OCI-M1 (cell line): ENCODE measurements at places on chromosomes 1 and 21.

- no peak for DNase-seq
These were observed 325.7 kb downstream of the HHAT start for GRCh38 chr1:210654176-210654981.

DNA sequence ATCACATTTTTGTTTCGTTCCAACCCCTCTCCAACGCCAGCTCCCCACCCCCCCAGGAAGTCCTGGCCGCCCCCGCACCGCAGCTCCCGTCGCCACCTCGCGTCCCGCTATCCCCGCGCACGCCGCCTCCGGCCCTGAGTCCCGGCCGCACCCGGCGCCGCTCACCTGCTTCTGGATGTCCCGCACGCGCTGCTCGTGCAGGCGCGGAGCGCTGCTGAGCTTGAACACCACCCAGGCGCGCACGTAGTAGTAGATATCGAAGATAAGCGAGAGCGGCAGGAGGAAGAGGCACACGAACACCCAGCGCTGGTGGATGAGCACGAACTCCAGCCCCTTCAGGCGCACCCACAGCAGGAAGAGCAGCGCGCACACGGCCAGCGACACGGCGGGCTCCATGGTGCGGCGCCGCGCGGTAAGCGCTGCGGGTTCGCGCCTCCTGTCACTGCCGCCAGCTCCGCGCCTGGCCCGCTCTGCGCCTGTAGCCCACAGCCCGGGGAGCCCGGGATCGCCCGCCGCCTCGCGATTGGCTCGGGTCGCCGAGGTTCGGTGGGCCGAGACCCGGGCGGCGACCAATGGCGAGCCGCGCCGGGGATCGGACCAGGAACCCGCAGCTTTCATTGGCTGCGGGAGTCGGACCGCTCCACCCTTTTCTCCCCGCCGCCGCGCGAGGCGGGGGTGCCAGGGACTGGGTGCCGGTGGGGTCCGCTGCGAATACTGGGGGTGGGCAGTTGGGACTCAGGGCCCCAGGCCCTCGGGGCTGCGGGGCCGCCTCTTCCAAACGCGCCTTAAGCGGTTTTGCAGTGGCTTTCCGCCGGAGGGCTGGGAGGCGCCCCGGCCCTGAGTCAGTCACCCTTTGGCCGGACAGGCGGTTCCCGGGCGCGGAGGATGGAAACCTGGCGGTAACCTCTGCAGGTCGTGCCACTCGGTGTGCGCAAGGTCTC lies at the start of gene DHCR24:
Gene DHCR24 (minus strand): TSS at position 472 of the 941 bp plus-strand sequence. CDS start 76 bp downstream, at position 396.
- DNase-seq: peak; percentile 88

- DNase-seq: no peak
These were observed 101.9 kb downstream of the KCNJ15 start for GRCh38 chr21:38358666-38359065.

- no peak for DNase-seq
These were observed 81.7 kb downstream of the DDX20 start for GRCh38 chr1:111837393-111837792.

GRCh38 chr1:211589782-211590721 lies 11.1 kb upstream of the SLC30A1 start:
- peak; percentile 94 for DNase-seq

GRCh38 chr21:32372755-32373154 lies 20.1 kb downstream of the URB1 start:
- no peak for DNase-seq

- no peak for DNase-seq
These were observed 218.1 kb upstream of the FAM78B start for GRCh38 chr1:166384948-166385347.

DNA sequence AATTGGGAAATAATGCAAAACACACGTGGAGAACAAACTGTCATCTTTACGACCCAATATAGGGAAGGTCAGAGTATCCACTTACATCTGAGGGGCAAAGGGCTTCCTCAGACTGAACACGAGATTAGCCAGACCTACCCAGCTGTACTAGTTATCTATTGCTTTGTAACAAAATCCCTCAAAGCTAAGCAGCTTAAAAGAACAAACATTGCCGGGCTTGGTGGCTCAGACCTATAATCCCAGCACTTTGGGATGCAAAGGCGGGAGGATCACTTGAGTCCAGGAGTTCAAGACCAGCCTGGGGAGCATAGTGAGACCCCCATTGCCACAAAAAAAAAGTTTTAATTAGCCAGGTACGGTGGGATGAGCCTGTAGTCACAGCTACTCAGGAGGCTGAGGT lies 262.8 kb downstream of the LTN1 start:
- no peak for DNase-seq

DNA sequence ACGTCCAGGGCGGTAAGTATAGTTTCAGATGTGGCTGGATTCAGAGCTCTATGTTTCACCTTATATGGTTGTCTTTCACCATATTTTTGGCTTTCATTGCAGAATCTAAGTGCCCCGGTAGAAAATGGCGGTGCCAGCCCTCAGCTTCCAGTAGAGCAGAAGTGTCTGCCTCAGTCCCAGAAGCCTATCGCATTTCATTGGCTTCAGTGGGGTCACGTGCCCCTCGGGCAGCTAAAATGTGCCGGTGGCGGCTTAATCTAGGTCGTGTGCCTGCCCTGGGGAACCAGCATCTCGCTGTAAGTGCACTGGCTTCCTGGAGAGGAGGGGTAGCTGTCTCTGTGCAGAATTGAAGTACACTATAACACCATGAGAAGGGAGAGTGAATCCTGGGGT lies 107.4 kb upstream of the MAGI3 start:
- DNase-seq: peak; percentile 6

DNA sequence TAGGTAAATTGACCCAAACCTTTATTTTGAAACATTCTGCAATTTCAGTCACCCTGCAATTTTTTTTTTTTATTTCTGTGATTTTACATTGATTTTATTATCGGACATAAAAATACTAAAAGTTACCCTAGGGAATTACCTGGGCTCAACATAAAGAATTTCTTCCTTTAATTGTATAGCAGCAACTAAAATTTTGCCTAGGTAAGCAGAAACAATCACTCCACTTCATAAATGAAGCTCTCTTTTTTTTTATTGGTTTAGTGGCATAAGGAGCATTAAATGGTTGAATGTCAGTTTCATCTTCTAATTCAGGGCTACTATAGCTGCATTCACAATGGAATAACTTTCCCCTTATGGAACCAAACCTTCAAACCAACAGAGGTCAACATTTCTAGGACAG lies 15.3 kb upstream of the OR2M4 start:
- DNase-seq: no peak

DNA sequence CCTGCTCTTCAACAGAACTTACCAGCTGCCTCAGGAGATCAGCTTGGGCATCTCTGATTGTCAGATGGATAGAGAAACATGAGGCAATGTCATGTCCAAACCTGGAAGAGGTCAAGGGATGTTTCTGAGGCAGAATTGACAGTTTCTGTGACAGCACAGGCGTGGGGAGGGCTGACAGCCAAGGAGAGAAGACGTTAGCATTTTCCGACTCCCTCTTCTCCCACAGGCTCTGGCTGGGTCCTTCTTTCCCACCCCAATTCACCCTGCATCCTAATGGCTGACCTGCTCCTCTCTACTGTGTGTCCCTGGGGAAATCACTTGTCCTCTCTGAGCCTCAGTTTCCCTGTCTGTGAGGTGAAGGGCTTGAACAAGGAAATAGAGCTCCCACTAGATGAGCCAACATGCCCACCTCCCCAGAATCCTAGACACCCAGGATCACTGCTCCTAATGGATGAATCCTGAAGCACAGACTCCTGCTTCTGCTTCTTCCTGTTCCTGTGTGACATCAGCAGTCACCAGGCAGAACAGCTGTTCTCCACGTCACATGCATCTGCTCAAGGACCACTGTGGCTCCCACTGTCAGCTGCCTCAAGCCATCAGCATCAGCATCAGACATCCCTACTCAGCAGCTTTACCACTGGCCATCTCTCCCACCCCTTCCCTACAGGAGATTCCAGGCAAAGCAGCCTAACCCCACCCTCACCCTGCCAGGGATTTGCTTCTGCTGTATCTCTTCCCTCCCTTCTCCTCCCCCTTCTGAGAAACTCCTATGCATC lies 408.0 kb downstream of the MATN1 start:
- peak; percentile 2 for DNase-seq

DNA sequence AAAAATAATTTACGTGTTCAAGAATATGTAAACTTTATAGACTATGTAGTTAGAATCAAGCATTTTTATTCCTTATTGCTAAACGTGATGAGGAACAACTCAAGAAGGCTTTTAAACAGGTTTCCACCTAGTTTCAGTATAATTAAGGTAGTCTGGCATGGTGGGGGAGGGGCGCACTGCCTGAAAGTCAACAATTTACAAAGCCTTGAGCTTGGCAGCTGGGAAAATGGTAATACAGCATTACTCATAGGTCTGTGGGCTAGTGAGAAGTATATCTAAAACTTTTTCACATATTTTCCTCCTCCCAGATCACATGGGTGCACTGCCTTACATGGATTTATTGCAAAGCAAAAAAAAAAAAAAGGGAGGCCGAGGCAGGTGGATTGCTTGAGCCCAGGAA lies 75.2 kb downstream of the EVI5 start:
- peak; percentile 53 for DNase-seq

GRCh38 chr1:72521659-72522058 lies 239.3 kb upstream of the NEGR1 start:
- no peak for DNase-seq

GRCh38 chr1:41282679-41283317 lies 40.7 kb upstream of the SCMH1 start:
- DNase-seq: peak; percentile 44

GRCh38 chr1:208681878-208682663 lies 437.9 kb upstream of the PLXNA2 start:
- DNase-seq: no peak

GRCh38 chr1:103170609-103171008 lies 62.3 kb upstream of the COL11A1 start:
- no peak for DNase-seq

GRCh38 chr1:32753532-32754316 lies 51.2 kb upstream of the SYNC start:
- peak; percentile 89 for DNase-seq

GRCh38 chr1:211493876-211494653 lies 2.1 kb upstream of the RD3 start:
- DNase-seq: no peak

DNA sequence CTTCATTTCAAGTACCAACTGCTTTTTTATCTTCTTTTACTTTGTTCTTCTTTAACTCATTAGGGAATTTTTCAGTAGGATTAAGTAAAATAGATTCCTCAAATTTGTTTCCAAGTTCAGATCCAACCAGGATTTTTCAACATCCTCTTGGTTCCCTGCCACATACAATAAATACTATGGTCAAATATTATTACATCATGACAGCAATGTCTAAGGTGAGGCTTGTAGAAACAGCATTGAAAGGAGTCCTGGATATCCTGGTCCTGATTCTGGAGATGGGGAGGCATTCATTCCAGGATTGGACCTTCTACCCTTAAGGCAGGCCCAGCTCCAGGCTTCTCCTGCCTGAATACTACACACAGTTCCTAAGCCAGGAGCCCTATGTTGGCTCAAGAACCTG lies 80.2 kb upstream of the F3 start:
- DNase-seq: no peak

DNA sequence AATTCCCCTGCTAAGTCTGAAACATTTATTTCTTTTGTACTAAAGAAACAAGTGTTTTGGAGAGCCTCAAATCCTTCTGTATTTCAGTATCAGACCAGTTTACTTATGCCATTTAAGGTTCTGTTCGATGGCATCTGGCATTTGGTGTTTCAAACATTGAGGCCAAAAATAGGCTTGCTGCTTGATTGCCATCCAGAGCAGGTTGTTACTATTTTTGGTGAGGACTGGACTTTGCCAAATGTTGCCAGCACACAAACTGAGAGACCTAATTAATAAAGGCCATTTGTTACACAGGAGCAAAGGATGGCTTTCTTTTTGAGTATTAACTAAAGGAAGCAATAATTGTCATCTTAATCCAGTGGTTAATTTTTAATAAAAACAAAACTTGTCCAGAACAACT lies 26.2 kb downstream of the VPS45 start:
- no peak for DNase-seq

GRCh38 chr1:111541721-111542120 lies 38.3 kb upstream of the ADORA3 start:
- no peak for DNase-seq

DNA sequence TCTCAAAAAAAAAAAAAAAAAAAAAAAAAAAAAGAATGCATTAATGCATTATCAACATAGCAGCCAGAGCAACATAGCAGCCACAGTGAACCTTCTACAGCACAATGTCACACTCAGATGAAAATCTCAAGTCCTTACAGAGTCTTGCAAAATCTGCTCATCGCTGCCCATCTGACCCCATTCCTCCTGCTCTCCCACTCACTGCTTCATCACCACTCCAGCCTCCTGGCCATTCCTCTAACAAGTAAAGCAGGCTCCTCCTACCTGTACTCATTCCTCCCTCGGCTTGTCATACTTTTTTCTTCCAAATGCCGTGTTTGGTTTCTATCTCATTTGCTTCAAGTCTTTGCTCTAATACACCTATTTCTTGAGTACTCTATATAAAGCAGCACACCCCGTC lies 29.5 kb downstream of the BRINP2 start:
- DNase-seq: no peak

- DNase-seq: no peak
These were observed 46.3 kb downstream of the GPA33 start for GRCh38 chr1:167043752-167044488.

GRCh38 chr1:33758698-33759097 lies 105.2 kb upstream of the HMGB4 start:
- no peak for DNase-seq

DNA sequence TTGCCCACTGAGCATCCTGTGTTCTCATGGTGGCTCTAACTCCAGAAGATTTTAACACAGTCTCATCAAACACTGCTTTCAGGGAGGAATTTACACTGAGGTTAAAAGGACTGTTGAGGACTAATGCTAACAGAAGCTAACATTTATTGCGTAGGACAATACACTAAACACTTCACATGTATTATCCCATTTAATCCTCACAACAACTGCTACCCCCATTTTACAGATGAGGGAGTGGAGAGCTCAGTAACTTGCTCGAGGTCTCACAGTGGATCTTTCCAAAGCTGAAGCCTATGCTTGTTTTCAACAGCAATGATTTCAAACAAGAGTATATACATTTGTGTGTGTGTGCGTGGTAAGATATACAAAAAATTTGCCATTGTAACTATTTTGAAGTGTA lies 13.9 kb downstream of the ATF3 start:
- no peak for DNase-seq

- no peak for DNase-seq
These were observed 24.0 kb upstream of the C1orf21 start for GRCh38 chr1:184362876-184363275.

DNA sequence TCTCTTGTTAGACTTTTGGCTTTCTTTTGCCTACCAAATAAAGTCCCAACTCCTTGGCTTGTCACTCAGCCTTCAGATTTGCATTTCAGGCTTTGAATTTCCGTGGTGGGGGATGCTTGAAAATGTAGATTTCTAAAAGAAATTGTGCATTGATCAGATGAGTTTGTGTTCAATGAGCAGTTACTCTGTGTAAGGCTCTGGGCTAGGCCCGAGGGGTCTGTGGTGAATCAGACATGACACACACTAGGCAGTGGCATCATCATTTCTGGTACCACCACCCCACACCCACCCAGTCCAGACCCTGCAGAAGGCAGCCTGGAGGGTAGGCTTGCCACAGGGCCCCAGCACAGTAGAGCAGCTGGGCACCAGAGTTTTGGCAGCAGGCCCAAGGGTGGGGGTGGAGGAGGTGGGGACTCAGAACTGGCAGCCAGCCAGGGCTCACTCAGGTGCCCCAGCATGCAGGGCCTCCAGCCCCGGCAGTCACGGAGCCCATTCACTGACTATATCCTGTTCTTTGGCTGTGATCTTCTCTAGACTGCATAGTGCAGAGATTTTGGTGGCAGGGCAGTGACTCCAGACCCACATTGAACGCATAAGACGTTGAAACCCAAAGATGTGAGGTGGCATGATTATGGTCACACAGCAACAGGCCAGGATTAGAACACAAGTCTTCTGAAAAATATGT lies 97.2 kb upstream of the ARTN start:
- peak; percentile 51 for DNase-seq

- peak; percentile 30 for DNase-seq
These were observed 116.8 kb upstream of the GORAB start for GRCh38 chr1:170414989-170415709.
